ENCODE measurements at places on chromosomes 3 and 15.

DNA sequence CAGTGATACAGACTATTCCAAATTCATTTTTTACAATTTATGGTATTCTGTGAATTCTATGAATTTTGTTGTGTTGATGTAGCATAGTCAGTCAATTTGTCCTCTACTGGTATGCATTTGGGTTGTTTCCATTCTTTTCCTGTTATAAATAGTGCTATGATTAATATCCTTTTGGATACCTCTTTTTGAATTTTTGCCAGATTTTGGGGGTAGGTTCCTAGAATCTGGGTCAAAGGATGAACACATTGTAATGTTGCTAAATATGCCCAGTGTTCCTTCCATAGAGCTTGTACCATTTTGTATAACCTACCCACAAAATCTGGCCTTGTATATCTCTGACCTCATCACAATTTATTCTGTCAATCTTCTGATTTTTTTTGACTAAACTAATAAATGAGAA lies 44.4 kb upstream of the C3orf38 start:
- no peak for DNase-seq

- no peak for DNase-seq
These were observed 102.4 kb downstream of the NR1D2 start for GRCh38 chr3:24047513-24047912.

GRCh38 chr3:127019449-127019848 lies 36.5 kb downstream of the PLXNA1 start:
- no peak for DNase-seq

GRCh38 chr15:68991723-68992122 lies 22.8 kb upstream of the NOX5 start:
- no peak for DNase-seq

DNA sequence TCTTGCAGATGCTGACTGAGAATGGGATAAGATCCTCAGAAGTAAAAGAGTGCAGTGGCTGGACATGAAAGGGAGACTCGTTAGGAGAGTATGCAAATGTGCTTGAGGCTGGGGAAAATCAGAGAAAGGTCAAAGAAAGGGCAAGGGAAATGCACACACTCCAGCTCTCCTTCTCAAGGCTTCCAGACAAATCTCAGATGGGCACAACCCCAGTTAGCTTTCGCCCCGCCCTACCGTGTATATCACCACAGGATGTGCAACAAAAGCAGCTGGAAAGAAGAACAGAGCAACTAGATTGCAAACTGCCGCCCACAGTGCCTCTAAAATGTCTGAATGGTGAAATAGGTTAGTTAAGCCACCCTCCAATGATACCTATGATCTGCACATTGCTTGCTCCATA lies 63.9 kb downstream of the CERS3 start:
- DNase-seq, result no peak

GRCh38 chr3:88149101-88149508 lies 654 bp upstream of the C3orf38 start:
- DNase-seq, result no peak

DNA sequence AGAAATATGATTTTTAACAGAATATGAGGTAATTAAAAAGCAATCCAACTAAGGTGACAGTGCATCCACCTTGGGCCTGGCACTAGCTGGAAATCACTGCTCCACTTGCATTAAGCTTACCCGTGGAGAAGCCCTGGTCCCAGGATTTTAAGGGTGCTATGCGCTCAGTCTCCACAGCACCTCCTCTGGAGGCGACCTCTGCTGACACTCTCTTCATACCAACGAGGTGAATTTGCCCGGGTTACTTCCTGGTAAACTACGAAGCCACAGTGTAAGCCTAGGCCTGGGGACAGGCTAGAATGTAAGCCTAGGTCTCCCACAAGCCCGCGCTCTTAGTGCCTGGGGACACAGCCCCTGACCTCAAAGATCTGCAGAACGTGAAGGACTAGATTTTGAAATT lies 793 bp downstream of the APOD start:
- no peak for DNase-seq

All from lower lobe of right lung (tissue), 2 donors.